ENCODE measurements at places on chromosomes 3 and 15. TPM values are rescaled to one million over a fixed set of nuclear protein-coding genes. Genes with fewer than 3 reads are reported as not detected.

DNA sequence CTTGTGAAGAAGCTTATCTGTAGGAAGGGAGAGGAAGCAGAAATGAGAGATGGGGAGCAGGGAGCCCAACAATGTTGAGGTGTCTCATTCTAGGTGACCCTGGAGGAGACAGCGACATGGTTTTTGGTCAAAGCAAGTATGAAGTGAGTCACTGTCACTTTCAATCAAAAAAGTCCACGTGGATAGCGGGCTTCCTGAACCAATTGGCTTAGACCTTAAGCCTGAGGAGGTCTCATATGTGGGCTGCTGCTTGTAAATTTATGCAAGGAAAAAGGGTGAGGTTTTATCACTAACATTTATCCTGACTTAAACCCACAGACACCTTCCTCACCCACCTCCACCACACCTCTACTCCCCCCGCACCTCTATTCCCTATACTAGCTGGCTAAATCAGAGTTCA is 22.7 kb downstream of the CLDN11 start:
- DNase-seq, result no peak

GRCh38 chr3:67540198-67540894 is 114.1 kb downstream of the SUCLG2 start:
- DNase-seq, result no peak

TM4SF18 gene
- not detected for total RNA-seq

IQCF5 gene
- total RNA-seq, result not detected

GOLGA8G gene
- not detected for total RNA-seq

C3orf18 gene
- total RNA-seq, result 1.9 TPM

Data from type B pancreatic cell (in vitro differentiated cells).